Dermis microvascular lymphatic vessel endothelial cell (primary cell): ENCODE measurements at places on chromosomes 5 and 9.

DNA sequence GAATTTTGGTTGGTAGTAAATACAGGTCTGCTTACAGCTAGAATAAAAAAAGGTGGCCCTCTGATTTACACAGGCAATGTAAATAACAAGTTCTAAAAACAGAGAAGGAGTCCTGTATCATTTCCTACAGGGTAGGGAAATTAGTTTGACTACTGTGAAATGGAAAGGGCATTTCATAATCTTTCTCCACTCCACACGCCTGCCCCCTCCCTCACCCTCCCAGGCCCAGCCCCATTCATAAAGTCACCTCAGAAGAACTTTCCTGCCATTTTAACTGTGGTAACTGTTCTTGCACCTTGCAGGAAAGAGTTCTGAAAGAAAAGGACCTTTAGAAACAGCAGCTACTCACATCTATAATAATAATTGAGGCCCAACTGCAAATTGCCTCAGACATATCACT, 69.7 kb downstream of the MEF2C start:
- DNase-seq = no peak

DNA sequence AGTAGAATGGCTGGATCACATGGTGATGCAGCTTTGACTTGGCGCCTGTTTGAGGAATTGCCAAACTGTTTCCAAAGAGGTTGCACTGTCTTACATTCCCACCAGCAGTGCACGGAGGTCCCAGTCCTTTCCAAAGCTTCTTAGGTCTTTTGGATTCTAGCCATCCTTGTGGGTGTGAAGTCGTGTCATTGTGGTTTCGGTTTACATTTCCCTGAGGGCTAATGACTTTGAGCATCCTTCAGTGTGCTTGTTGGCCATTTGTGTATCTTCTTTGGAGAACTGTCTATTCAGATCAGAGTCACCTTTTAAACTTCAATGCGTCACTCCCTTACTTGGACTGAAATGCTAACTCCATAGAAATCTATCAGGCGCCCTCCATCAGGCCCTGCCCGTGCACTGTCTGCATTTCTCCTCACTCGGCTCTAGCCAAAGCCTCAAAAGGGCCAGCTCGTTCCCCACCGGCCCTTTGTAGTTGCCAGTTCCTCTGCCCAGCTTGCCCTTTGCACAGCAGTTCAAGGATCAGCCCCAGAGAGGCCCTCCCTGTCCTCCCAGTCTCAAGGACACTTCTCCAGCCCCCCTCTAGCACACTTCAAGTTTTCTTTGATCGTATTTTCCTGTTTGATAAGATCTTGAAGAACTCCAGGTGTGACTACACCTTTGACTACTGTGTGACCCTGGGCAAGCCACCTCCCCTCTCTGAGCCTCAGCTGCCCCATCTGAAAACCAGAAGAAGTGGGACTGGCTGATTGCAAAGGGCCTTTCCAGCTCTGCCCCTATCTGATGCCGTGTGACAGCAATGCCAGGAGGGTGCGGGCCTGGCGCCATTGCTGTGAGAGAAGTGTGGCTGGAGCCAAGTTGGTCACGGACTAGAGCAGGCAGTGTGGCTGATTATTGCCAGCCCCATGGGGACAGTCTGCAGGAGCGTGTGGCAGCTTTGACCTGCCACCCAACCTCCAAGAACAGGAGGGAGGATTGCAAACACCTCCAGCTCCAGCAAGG, 5.6 kb downstream of the HRH2 start:
- DNase-seq = no peak

GRCh38 chr5:59992206-59992605, 98.7 kb upstream of the PDE4D start:
- no peak for DNase-seq

- DNase-seq = no peak
Measured at GRCh38 chr5:90533794-90534193, 4.4 kb upstream of the LYSMD3 start.

GRCh38 chr9:96858670-96859069, 4.4 kb upstream of the ZNF782 start:
- DNase-seq = no peak
